ENCODE measurements at places on chromosomes 12 and 14.

DNA sequence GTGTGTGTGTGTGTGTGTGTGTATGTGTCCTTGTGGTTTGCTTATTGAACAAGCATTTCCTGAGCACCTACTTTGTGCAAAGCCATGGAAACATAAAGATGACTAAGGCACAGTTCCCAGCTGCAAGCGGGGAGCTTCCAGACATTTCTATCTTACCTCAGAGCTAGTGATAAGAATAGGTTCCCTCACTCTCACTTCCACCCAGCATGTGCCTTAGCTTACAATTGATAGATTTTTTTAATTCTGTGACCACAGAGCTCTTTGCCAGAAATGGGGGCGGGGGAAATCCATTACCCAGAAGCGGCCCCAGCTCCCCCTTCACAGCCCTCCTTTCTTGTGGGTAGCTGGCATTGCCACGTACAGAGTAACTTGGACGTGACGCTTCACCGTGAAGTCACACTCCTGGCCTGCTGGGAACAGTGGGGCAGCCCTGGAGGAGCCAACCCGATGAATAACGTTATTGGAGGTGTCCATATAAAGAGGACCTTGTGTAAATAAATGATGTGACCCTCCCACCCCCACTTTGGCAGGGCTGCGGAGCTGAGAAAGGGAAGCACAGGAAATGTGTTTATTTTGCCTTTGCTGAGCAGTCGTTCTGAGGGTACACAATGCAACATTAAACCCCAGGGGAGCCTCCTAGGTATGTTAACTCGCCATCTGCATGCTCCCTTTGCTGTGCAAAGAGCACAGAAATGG is 238.9 kb downstream of the CHST11 start:
- peak; percentile 14 for DNase-seq

- DNase-seq: no peak
Measured at GRCh38 chr12:96121271-96121711, 72.9 kb upstream of the ELK3 start.

GRCh38 chr14:65229748-65230728 is 127.7 kb upstream of the MAX start:
- DNase-seq: no peak

- no peak for DNase-seq
Measured at GRCh38 chr14:96184737-96185136, 19.9 kb upstream of the BDKRB2 start.

DNA sequence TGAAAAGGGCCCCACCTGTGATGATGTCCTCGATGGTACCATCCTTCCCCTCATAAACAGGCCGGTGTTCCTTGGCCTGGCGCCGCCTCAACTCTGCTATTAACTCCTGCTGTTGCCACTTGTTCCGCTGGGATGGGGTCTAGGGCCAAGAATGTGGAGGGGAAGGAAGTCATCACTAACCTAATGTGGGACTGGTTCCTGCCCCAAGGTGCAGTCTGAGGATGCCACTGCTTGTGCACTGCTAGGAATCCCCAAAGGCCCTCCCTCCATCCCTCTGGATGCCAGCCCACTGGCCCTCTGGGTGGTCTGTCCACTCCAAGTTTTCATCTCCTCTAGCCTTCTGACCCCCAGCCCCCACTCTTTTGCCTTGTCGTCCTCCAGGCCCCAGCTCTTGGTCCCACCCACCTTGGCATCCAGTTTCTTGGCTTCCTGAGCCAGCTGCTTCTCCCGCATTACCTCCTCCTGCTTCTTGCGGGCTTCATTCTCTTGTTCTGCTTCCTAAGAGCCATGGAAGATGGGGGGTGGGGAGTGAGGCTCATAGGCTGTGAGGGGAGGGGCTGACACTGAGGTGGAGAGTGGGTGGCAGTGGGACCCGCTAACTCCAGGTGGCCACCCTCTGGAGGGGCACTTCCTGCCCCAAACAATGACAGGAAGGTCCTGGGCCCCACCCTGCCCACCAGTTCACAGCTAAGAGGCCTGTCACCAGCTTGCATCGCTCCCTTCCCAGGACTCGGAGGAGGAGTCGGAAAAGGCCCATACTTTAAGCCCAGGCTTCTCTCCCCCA is 23.7 kb downstream of the PRPF40B start:
- no peak for DNase-seq

DNA sequence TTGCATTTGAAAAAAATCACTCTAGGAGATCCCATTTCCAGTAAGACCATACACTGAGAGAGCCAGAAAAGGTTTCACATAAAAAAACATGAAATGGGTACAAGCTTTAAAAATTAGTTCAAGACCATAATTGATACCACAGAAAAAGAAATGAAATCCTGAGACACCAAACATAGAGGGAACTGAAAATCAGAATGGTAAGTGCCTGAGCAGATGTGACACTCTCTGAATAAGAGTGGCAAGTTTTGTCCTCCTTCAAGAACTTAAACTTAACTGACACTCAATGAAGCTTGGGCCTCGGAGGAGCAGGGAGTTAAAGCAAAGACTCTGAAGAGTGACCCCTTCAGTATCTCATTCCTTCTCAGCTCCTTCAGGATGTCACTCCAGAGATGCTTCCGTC is 23.2 kb upstream of the PTGDR start:
- DNase-seq: no peak

- no peak for DNase-seq
Measured at GRCh38 chr12:51868821-51869495, 18.9 kb upstream of the ANKRD33 start.

DNA sequence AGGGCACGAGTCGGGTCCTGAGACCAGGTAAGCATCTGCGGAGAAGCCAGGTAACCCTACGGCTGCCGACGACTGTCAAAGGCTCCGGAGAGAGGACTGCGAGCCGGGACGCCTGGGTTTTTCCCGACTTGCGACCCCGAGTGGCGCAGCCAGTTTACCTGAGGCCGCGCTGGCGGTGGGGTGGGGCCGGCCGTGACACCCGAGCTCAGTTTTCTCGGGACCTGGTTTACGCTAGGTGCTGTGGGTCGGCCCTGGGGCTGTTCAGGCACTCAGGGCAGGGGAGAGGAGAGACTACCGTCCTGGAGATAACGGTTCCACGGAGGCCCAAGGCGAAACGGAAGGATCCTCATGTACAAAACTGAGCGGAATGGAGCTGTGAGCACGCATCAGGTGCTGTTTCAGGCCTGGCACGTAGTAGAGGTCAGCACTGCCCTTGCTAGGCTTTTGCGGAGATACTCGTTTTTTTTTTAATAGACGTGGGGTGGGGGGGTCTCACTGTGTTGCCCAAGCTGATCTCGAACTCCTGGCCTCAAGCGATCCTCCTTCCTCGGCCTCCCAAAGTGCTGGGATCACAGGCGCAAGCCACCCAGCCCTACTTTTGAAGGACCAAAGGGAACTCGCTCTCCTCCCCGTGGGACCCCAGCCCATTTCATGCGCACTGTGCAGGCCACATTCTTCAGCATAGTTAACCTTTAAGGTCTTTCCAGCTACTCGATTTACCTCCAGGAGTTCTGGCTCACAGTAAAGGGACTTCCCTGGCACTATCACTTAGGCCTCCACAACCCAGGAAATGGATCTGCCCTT is 471 bp downstream of the MTRFR start:
- no peak for DNase-seq

GRCh38 chr12:5497329-5498053 is 65.6 kb downstream of the NTF3 start:
- no peak for DNase-seq

DNA sequence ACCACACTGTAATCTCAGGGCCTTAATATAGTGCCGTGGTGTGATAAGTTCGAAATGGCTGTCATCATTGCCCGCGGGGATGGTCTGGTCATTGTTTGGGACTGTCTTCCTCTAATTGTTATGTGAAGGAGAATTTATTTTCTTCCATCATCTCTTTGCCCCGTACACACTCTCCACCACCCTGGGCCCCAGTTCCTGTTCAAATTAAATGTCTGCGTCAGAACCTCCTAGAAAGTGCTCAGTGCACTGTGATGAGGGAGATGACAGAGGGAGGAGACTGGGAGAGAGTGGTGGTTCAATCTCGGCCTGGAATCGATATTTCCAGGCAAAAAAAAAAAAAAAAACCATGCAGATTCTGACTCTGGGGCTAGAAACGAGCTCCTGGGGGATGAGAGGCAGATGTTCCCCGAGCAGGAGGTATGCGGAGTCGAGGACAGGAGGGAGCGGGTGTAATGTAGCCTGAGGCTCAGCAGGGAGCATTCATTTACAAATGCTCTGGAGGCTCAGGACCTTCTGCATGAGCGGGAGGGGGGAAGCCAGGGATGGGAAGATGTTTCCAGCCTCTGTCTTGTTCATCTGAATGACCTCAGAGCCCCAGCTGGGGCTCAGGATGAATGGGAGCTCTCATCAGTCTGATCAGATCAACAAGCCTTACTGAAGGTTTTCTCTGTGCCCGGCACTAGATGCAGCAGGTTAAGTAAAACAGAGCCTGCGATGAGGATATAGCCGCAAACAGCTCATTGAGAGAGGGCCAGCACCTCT is 219.5 kb downstream of the TBX5 start:
- no peak for DNase-seq

GRCh38 chr14:103890821-103891666 is 37.2 kb upstream of the TDRD9 start:
- DNase-seq: no peak

GRCh38 chr12:88351146-88351545 is 209.0 kb downstream of the TMTC3 start:
- DNase-seq: no peak

- DNase-seq: no peak
Measured at GRCh38 chr12:91367234-91367849, 184.7 kb upstream of the DCN start.

DNA sequence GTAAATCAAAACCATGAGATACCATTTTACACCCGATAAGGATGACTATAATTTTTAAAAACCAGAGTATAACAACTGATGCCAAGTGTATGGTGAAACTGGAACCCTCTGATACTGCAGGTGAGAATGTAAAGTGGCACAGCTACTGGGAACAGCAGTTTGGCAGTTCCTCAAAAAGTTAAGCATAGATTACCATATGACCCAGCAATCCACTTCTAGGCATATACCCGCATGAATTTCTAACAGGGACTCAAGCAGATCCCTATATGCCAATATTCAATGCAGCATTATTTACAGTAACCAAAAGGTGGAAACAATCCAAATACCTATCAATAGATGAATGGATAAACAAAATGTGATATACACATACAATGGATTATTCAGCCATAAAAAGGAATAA is 57.4 kb downstream of the BAZ1A start:
- no peak for DNase-seq

GRCh38 chr12:62933220-62933601 is 1.7 kb downstream of the PPM1H start:
- peak; percentile 71 for DNase-seq

GRCh38 chr14:60974090-60974651 is 6.7 kb downstream of the TRMT5 start:
- no peak for DNase-seq

DNA sequence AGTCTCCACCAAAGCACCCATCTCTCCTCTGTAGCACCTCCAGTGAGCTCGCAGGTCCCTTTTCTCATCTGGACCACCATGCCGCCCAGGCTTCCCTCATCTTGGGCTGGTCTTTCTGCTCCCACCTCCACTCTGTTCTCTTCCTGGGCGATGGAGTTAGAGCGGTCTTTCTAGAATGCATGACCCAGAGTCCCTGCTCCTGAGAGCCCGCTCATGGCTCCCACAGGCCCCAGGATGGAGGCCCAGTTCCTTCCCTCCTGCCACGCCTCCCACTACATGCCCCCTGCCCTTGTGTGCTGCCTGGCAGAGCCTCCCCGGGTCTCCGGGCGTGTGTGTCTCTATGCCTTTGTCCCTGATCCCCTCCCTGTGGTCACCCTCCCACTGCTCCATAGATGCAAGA is 100.7 kb upstream of the RTL1 start:
- DNase-seq: no peak

Data from Caki2 (cell line).